ENCODE measurements at places on chromosomes 6 and 20.

- no peak for DNase-seq
These were observed 10.8 kb upstream of the ANKRD60 start for GRCh38 chr20:58239216-58239615.

DNA sequence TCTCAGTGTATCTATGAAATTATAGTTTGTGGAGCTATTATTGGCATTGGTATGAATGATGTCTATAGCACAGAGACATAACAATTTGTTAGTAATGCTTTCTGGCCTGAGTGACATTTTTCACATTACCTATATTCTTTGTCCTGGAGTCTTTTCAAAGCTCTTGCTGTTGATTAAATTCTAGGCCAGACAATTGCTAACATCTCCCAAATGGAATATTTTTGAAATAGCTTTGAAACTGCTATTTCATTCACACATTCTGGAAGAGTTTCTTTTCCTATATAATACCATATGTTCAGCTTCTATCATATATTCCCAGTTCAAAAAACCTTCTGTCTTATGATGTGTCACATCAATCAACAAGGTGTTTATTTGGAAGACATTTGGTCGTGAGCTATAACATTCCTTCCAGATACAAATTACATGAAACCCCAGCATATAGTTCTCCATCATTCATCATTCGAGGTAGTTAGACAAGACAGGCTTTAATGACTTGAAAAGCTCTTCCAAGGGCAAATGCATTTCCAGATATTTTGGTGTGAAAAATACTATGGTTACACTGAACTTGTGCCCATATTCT is 452.8 kb downstream of the KHDRBS2 start:
- DNase-seq, result no peak

DNA sequence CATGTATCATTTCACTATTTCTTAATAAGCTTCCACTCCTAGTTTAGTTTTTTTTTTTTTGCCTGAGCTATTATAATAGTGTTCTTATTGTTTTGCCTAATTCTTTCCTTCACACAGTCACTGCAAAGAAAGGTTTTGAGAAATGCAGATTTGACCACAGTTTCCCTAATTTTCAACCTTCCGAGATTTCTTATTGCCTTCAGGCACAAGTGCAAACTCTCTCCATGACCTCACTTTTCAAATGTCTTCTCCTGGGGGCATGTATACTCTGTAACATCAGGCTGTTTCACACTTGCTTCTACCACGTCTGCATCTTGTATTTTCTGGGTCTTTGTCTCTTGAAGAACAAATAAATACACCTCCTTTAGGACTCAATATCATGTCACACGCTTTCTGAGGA is 339.0 kb upstream of the CITED2 start:
- DNase-seq, result no peak

DNA sequence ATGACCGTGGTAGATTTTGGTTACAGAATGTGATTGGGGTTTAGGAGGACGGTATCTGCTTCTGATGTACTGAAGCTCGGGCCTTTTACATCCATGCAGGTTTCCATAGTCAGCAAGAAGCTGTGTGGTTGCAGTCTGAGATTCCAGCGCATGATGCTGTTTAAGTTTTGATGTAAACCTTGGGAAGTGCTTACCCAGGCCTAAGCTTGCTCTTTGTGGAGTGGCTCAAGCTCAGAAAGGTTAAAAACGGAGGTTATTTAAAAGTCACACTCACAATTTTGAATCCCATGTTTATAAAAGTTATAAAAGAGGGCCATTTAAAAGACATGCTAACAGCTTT is 121.4 kb downstream of the TIAM2 start:
- DNase-seq, result no peak

- no peak for DNase-seq
These were observed 4.6 kb downstream of the NINL start for GRCh38 chr20:25580711-25581110.

- DNase-seq, result no peak
These were observed 24.7 kb downstream of the CNKSR3 start for GRCh38 chr6:154485815-154486214.

DNA sequence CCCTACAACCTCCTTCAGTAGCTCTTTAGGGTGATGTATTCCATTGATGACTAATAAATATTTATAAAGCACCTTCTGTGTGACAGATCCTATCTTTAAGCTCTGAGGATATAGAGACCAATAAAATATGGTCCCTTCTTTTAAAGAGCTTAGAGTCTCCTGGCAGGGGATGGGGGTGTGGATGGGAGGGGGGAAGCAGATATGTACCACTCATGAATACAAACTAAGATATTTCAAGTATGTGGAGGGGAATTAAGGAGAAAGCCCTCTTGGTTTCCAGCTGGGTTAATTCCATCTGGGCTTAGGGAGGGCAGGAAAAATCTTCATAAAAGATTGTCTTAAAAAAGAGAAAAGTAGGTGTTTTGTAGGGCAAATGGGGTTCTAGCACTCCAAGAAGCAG is 21.6 kb upstream of the FBXO9 start:
- no peak for DNase-seq

DNA sequence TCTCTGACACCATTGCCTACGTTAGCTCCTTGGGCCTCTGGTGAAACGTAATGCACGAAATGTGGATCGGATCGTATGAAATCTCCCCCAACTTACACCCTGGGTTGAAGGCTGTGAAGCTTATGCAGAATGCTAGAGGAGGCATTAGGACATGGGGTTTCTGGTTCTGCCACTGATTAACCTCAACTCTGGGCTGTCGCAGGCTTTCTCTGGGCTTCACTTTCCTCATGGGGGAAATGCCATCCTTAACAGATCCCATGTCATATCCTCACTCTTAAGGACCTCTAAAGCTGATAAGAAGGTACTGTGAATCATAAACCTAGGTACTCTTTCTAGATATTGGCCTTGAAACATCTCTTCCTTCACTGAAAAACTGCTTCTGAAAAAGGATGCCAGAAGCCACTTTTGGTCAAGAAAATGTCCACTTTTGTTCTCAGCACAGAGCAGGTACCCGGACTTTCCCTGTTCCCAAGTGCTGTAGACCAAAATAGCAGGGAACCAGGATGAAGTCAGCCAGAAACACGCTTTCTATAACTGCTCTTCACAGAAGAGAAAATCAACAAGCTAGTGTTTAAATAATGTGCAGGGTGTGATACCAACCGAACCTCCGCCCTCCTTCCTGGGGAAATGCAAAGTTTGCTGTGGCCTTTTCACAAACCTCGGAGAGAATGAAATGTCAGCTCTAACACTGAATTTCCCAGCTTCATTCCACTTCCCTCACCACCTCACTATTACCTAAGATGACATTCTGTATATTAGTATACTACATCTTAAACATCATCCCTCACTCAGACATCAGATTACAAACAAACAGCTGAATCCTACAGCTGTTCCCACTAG is 118.9 kb downstream of the BACH2 start:
- no peak for DNase-seq

GRCh38 chr6:157681041-157681650 is 141.9 kb upstream of the SNX9 start:
- no peak for DNase-seq

DNA sequence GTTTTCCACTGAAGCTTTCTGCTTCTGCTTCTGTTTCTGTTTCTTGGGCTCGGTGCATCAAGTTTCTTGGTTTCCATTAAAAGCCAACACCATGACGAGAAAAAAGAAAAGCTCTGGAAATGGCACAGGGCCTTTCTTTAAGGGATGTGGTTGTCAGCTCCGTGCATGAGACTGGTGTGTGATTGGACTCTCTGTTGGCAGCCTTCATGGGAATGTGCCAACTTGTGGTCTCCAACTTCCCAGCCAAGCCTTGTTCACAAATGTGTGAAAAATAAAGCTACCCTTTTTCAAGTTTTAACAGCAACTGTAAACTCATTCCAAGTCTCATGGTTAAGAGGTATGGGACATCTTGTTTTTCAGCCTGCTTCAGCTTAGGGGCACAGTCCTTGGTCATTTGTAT is 68.7 kb upstream of the CST7 start:
- no peak for DNase-seq

- DNase-seq, result no peak
These were observed 15.0 kb downstream of the TRAPPC3L start for GRCh38 chr6:116530436-116530835.

- no peak for DNase-seq
These were observed 32.3 kb upstream of the OVOL2 start for GRCh38 chr20:18090044-18090443.

GRCh38 chr6:25481267-25481666 is 170.7 kb upstream of the SCGN start:
- no peak for DNase-seq

DNA sequence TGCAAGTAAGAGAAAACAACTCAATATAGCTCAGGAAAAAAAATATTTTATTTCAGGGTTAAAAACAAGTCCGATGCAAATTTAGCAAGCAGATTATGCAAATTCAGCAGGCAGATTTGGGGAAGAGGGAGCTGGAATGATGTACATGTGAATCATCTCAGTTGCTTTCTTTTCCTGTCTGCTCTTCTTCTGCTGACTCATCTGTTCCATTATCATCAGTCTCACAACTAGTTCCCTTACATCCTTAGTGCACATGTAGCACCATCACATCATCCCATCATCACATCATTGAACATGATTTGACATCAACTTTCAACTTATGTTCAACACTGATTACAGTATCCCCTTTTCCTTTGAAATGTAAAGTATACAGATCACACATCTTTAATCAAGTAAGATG is 11.5 kb upstream of the DEFB113 start:
- no peak for DNase-seq

DNA sequence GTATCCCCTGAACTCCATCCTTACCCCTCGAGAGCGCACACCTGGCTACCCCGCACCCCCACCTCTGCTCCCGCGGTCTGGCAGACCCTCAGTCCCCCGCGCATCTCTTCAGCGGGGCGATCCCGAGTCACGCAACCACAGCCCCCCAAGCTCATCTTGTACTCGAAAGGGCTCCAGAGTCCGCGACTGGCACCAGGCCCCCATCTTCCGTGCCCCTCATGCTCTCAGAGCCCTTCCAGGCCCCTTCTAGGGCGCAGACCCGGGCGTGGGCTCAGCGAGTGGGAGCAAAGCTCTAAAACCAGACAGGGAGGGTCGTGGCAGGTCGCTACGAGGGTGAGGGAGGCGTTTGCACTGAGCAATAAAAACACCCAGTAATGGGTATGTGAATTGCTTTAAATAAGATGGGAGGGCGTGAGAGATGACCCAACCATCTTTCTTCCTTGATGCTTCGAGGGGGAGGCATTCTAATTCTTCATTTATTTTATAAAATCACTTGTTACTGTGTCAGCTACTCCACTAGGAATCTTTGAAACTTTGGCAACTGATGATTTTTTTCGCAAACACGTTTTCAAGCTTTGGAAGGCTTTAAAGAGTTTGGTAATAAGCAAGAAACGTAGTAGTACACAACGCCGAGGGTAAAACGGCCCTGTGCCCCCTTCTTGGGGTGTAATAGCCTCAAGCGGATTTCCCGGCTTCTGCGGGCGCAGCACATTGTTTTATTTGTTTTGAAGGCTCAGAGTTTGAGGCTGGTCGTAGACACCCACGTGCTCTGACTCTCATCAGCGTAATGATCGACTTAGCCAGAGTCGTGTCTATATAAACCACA is 42.6 kb upstream of the SUPT3H start:
- DNase-seq, result no peak
